ENCODE measurements at places on chromosomes 4 and X.

DNA sequence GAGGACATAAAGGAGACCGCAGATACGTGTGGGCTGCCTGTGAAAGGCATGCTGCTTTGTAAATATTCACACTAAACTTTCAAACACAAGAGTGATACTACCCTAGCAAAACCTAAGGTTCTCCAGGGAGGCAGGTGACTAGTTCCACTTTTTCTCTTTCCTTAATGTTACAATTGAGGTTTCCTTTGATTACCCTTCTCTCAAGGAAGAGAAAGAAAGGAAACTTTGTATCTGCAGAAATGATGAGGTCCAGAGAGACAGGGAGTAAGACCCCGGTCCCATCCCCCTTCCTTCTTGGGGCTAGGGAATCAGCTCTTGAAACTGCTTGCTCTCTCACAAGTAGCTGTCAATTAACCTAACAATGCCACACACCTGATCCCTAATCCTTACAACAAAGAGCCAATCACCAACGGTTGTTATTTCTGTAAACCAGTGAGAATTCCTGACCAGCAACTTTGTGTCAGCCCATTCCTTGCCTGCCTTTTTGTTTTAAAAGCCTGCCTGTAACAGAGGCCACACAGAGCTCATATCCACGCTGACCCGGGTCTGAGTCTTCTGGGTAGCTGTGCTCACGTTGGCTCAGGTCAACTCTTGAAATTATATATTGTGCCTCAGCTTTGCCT is 754.8 kb upstream of the FRG1 start:
- DNase-seq: no peak

- DNase-seq: no peak
Measured at GRCh38 chr4:15378062-15378461, 49.8 kb upstream of the C1QTNF7 start.

DNA sequence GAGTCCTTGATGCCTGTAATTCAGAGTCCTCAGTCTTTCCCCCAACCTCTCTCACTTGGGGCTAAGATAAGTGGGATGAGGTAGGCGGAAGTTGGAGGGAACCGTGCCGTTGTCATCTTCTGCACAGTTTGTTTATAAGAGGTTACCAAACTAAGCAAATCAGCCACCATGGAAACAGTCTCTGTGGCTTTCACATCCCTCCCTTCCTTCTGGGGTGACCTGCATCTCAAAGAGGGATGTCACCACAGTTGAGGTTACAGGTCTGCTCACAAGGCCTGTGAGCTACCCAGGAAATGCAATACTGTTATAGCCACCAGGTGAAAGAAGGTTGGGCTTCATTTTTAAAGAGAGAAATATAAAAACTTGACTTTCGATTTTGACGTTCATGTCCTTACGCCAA is 26.3 kb downstream of the RTL5 start:
- DNase-seq: no peak

GRCh38 chr4:61994036-61994435 is 793.9 kb downstream of the ADGRL3 start:
- DNase-seq: no peak

DNA sequence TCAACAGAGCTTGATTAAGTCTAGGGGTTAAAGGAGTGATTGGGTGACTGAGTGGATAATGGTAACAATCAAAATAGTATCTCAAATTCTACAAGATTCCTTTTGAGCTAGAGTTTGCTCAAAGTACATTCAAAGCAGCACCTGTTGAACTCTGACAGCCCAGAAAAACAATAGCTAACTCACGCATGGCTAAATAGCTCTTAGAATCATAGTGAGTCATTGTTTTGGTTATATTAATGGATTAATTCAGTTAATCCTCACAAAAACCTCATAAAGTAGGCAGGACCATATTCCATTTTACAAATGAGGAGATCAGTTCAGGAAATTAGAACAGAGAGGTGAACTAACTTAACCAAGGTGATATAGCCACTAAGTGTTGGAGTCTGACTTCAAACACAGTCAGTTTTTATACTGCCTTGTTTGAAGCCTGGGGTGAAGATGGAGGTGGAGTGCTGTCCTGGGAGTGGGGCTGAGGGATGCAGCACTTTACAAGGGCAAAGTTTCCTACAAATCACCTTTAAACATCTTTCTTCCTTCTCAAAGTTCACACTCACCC is 35.9 kb upstream of the PPM1K start:
- no peak for DNase-seq

- DNase-seq: no peak
Measured at GRCh38 chr4:117545039-117545438, 459.7 kb upstream of the TRAM1L1 start.

- no peak for DNase-seq
Measured at GRCh38 chr4:3862640-3863420, 96.6 kb downstream of the ADRA2C start.

GRCh38 chr4:6198278-6198677 is 2.1 kb downstream of the JAKMIP1 start:
- no peak for DNase-seq

DNA sequence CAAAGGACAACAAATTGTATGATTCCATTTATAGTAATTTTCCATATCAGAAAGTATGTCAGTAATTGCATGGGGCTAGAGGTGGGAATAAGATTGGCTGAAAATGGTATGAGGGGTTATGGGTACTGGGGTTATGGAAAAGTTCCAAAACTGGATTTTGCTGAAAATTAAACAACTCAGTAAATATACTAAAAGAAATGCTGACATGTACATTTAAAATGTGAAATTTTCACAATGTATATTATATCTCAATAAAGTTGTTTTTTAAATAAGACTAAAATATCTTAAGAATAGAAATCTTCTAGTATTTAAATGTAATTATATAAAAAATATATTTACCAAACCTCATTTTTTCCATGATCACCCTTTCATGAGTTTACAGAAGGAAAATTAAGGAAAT is 844.9 kb upstream of the SLIT2 start:
- DNase-seq: no peak

DNA sequence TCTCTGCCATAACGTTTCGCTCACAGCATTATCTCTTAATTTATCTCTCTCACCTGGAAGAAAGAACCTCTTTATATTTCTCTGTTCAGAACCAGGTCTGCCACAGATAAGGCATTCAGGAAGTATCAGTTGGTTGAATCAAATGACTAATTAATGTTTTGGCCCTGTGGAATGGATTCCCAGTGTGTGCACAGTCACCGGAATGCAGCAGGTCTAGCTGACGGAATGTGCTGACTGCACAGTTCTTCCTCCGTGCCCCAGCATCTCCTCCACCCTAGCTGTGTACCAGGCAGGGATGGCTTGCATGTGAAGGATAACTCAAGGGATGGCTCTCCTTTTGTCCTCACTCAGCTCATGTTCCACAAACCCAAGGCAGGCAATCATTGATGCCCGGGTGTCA is 141.8 kb upstream of the MSX1 start:
- no peak for DNase-seq

DNA sequence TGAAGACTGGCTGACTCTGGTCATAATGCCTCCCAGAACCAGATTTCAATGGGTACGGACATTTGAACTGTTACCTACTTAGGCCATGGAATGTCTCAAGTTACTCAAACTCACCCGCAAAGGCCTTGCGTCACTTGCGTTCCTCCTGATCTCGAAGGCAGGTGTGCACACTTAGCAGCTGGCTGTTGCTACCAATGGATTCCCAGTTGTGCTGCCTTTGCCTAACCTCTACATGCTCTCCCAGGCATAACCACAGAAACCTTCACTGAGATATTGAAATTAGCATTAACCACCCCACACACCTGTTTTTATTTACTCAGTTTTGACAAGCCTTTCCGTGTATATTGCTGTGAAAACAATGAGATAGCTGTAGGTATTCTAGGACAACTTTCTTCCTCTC is 2.8 kb downstream of the ERVMER34-1 start:
- DNase-seq: no peak

DNA sequence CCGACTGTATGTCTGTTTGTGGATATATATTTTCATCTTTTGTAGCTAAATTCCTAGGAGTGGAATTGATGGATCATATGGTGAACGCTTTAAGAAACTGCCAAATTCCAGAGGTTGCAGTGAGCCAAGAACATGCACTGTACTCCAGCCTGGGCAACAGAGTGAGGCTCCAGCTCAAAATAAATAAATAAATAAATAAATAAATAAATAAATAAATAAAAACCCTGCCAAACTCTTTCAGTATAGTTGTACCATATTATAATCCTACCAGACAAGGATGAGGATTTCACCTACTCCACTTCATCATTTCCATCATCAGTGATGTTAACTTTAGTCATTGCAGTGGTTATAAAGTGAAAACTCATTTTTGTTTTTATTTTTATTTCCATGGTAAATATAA is 325.1 kb upstream of the ANXA10 start:
- DNase-seq: no peak

DNA sequence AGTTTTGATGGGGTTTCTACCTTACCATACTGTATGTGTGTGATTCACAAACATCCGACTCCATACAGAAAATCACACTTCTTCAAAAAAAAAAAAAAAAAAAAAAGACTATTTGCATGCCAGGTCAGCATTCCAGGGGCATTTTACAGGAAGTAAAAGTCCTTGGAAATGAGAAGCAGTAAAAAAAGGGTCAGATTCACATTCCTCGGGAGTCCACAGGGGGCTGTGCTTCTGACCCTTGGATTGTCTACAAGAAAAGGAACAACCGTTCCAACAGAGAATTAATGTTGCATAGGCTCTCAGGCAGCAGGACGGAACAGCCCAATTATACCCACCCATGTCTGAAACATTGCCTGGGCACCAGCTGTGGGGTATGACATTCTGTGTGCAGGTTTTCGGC is 290.3 kb downstream of the LDB2 start:
- no peak for DNase-seq
